ENCODE measurements at places on chromosomes 2 and 18. TPM values are rescaled to one million over a fixed set of nuclear protein-coding genes. Genes with fewer than 3 reads are reported as not detected.

Gene CNTNAP5
- polyA plus RNA-seq, result not detected

Gene SDC1
- 14.0 TPM for polyA plus RNA-seq

Gene KRTCAP3
- 4.9 TPM for polyA plus RNA-seq

Gene DNER
- not detected for polyA plus RNA-seq

Gene SLC4A3
- polyA plus RNA-seq, result 42.9 TPM

Gene SERPINB13
- polyA plus RNA-seq, result not detected

Gene SPAST
- 10.9 TPM for polyA plus RNA-seq

Gene SCTR
- not detected for polyA plus RNA-seq

Gene TNFRSF11A
- 0.66 TPM for polyA plus RNA-seq

Gene TMEM178A
- 13.4 TPM for polyA plus RNA-seq

Gene ASAP2
- 8.5 TPM for polyA plus RNA-seq

Gene ACADL
- polyA plus RNA-seq, result 0.49 TPM
